ENCODE measurements at places on chromosomes 12 and 14.

DNA sequence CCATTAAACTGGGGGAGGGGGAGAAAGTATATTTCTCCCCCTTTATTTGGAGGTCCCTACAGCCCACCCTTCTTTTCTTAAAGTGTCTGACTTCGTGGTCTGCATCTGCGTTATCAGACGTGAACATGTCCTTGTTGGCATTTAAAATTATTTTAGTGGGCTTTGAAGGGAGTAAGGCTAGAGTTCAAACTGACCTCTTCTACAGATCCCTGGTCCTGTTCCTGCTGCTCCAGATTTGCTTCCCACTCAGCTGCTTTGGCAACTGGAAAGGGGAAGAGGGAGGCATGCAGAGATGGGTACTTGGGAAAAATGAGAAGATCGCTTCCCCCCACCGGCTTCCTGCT, 611 bp upstream of the SIX6 start:
- DNase-seq, result no peak

DNA sequence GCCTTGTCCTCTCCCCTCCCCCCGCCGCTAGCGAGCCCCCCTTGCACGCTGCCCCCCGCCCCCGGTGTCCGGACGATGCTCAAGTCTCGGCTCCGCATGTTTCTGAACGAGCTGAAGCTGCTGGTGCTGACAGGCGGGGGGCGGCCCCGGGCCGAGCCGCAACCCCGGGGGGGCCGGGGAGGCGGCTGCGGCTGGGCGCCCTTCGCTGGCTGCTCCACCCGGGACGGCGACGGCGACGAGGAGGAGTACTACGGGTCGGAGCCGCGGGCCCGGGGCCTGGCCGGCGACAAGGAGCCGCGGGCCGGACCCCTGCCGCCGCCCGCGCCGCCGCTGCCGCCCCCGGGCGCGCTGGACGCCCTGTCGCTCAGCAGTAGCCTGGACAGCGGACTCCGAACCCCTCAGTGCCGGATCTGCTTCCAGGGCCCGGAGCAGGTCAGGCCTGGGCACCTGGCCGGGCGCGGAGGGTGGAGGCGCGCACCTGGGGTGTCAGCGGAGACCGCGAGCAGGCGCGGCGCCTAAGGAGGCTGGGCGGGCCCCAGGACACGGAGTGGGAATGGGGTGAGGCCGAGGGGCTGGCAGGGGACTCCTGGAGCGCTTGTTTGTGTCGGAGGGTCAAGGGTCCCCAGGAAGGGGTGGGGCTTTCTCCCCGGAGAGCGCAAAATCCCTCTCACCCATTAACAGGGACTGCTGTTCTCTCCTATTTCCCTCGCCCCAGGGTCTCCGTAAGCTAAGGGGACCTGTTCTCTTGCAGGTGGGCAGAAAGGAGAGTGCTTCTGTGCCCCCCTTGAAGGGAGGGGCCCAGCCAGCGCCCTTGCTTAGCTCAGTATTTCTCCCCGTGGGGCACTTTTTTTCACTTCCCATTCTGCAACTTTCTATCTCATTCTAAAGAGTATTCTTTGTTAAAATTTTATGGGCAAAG, 810 bp downstream of the MARCHF9 start:
- DNase-seq, result no peak

DNA sequence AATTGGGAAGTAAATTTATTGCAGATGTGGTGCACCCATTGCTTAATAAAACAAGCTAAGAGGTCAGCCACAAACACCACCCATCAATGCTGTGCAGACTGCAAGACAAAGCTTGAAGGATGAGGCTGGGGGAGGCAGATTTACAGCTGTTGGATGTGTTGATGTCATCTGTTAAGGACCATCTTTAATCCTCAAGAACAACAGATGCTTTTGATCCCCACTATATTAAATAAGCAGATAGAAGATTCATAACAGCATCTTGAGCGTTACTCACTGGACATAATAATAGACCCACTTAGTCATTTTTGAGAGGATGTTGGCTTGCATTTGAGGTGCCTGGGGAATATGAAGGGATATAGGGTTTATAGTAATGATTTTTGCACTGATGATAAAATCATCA, 58.8 kb downstream of the GPR68 start:
- no peak for DNase-seq

- no peak for DNase-seq
Observed at GRCh38 chr12:84397846-84398245, 514.8 kb downstream of the SLC6A15 start.

DNA sequence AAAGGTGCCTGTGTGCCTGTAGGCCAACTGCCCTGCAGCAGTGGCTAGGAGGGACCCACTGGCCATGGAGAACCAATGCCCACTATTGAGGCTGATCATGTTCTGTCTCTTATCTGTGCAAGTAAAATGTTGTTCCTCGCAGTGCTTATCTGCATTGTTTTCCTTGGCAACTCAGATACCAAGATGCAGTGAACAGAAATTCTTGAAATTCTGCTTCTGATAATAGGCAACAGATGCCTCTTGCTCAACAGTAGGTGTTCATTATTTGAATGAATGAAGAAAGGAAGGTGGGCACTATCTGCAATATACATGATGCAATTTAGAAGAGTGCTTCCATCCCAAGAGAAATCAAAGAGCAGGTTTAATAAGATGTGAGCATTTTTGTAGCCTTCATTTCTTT, 232.2 kb downstream of the NUAK1 start:
- DNase-seq, result no peak

- no peak for DNase-seq
Observed at GRCh38 chr12:115541891-115542421, 735.5 kb downstream of the MED13L start.

GRCh38 chr14:24425704-24426103, 3.8 kb downstream of the CBLN3 start:
- no peak for DNase-seq

DNA sequence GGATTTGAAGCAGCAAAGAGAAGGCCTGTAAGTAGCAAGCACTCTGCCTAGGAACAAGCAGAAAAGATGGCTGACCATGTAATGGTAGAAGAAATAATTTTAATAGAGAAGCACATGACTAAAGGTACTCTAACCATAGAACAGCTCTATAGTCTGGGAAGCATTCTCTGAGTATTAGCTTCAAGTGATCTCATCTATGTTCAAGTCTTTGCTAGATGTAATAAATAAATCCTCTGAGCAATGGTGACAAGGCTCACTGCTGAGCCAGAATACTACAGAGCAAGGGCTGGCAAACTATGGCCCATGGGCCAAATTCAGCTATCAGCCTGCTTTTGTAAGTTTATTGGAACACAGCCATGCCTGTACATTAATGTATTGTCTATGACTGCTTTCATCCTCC, 84.8 kb downstream of the PEBP1 start:
- DNase-seq, result no peak

DNA sequence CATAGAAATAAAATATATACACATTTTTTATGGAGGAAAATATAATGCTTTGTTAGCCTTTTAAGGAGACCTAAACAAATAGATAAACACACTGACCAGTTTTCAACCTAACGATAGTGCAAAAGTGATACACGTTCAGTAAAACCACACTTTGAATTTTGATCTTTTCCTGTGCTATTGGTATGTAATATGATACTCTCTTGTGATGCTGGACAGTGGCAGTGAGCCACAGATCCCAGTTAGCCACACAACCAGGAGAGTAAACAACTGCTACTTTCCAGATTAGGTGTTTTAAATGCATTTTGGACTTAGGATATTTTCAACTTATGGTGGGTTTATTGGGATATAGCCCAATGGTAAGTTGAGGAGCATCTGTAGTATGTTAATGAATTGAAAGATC, 243.1 kb downstream of the ERC1 start:
- DNase-seq, result no peak

DNA sequence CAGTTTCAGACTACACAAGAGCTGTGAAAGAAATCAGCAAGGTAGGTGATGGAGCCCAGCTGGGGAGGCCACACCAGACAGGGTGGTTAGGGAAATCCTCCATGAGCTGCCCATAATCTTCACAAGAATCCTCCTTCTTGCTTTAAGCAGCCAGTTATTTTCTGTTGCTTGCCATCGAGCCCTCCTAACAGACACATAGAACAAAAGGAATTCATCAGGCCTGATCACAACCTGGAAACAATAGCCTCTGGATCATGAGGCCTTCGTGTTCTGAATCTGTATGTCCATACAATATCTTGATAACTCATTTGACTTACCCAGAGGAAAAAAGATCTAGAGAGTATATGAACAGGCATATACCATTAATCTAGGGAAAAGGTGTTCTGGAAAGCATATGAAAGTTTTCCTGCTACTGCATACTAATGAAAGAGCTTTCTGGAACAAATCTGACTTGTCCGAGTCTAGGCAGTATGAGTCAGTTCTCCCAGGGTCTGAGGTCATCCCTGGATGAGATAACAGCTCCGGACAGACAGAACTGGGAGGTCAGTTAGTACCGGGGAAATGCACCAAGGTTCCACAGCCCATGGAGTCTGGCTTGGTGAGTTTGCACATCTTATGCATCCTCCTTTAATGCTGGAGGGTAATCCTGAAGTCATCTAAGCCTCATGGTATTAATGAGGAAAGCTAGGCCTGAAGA, 52.8 kb upstream of the ELK3 start:
- no peak for DNase-seq

DNA sequence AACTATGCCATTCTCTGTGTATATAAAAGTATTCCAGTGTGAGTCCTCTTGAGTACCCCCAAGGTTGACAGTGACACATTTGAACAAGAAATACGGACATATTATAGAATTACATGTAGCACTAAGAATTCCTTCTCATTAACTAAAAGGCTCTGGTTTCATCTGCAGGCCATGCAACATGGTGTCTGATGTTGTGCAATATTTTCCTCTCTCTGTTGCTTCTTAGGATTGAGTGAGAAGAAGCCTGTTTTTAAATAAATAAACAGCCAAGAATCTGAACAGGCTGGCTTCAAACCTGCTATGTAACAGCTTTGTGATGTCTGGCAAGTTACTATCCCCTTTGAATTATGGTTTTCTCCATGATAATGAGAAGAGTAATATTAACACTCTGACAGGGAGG, 22.2 kb upstream of the CCER1 start:
- DNase-seq, result no peak

- no peak for DNase-seq
Observed at GRCh38 chr12:46965137-46965536, 114.3 kb upstream of the PCED1B start.

- DNase-seq, result no peak
Observed at GRCh38 chr12:57902478-57902969, 38.8 kb upstream of the ATP23 start.

DNA sequence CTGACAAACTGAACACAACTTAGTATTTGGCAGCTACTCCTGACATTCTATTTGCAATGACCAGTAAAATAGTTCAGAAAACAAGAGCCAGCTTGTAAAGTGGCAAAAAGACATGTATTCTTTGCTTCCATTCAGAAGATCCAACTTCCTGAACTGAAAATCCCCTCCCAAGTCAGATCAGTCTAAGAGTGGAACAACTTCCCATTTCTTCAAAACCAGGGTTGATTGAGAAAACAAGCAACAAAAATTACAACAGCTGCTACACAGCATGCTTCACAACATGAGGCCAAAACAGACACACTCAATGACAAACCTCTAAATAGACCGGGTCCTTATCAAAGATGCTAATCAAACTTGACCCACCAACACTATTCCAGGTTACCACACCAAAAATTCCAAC, 40.3 kb downstream of the CIT start:
- no peak for DNase-seq

GRCh38 chr14:104827177-104828055, 26.5 kb downstream of the ZBTB42 start:
- no peak for DNase-seq
